ENCODE measurements at places on chromosomes 16 and 17.

- no peak for DNase-seq
Observed at GRCh38 chr16:13298666-13299065, 397.3 kb downstream of the SHISA9 start.

- DNase-seq: peak; percentile 53
Observed at GRCh38 chr17:17313350-17313991, 10.3 kb downstream of the NT5M start.

DNA sequence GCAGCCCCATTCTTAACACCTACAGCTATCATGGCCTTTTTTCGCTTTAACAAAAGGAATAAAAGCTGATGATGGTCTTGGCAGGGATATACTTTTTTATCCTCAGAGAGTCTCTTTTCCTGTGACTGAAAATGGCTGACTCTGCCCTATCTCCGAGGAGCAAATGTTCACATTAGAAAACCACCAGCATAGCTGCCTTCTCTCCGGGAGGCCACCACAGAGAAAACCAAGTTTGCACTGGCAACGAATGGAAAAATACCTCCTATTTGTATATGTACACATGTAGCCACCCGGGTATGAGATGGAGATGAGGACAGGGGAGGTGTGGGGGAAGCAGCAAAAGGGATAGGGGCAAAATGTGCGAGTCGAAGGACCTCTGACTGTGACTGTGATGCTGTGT, 88.2 kb downstream of the STX8 start:
- no peak for DNase-seq

DNA sequence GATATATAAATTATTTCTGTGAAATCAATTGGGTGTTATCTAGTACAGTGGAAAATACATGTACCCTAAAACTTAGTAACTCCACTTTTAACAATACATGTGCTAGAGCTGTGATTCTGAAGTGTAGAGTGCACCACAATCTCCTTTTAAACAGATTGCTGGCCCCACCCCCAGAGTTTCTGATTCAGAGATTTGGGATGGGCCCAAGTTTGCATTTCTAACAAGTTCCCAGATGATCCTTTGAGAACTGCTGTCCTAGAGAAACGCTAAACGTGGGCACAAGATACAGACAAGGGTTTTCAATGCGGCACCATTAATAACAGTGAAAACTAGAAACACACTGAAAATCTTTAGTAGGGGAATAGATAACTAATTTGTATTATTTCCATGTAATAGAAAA, 49.2 kb downstream of the NXPH3 start:
- DNase-seq: no peak

DNA sequence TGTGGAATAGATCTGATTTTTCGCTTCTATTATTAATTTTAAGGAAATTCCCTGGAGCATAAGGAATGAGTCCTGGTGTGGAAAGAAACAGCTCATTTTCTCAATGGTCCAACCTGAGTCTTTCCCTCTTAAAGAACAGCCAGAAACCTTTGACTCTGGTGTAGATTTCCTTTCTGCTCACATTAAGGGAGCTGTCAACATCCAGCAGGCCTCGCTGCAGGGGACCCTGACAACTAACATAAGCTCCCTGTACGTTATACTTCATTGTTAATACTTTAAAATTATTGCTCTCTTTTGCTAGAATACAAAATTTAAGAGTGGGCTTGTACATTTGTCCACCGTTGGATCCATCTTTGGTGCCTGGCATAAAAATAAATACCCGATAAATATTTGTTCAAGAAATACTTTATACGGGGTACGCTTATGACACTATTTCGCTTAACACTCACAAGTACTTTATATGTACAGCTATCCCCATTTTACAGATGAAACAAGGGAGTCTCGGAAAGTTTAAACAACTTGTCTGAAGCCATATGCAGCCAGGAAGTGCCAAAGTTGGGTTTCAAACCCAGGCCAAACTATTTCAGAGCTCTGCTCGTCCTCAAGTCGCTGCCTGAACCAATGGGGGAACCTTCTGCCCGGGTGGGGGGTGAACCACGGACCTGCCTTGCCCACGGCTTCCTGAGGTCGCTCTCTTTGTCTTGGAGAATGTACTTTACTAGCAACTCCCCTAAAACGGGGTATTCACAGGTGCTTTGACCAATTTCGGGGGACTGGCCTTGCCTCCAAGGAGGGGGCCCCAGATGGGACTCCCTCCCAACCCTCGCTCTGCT, 611 bp downstream of the SMARCE1 start:
- DNase-seq: no peak

DNA sequence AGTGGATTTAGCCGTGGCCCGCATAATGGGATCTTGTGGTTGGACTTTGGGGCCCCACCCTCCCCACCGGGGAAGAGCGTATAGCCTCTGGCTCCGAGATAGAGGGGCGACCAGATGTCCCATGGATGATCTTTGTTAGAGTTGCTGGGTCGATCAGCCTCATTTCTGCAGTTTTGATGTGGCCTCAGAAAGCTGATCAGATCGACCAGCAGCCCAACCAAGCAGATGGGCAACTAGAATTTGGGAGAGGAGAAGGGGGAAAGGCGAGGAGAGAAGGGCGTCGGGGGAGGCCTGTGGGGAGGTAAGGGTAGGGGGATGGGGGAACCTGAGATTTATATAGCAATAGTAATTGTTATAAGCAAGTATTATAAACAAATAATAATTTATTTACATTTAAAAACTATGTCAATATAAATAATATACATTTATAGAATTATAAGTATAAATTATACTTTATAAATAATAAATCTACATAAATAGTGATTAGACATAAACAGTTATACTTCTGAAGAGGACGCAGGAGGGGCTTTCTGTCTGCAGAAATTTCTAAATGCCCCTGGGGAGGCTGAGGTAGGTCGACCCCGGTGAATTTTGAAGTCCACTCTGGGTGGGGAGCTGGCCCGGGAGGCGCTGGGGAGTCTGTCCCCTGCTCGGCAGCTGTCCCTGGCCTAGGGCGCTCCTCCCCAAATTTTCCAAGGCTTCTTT, 136.3 kb downstream of the KCNJ12 start:
- DNase-seq: no peak

DNA sequence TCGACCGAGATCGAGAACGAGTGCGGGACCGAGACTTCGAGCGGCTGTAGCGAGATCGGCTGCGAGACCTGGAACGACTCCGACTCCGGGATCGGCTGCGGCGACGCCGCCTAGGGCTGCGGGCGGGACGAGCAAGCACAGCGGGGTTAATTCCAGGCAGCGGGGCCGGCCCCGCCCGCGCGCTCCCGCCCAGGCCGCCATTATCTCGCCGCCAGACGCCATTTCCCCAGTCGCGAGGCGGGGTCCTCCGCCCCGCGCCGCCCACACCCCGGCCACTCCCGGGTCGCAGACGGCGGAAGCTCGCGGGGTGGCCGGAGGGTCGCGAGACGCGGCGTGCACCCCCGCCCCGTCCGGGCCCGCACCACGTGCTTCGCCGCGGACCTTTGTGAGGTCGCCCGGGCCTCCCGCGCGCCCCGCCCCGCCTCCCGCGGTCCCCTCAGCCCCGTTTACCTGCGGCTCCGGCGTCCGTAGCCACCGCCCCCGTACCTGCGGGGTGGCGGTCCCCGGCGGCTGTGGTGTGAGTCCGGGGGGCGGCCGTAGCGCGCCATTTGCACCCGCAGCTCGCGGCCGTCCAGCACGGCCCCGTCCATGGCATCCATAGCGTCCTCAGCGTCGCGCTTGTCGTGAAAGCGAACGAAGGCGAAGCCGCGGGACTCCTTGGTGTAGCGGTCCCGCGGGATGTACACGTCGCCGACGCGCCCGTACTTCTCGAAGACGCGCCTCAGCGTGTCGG, 616 bp downstream of the SRSF2 start:
- DNase-seq: no peak

DNA sequence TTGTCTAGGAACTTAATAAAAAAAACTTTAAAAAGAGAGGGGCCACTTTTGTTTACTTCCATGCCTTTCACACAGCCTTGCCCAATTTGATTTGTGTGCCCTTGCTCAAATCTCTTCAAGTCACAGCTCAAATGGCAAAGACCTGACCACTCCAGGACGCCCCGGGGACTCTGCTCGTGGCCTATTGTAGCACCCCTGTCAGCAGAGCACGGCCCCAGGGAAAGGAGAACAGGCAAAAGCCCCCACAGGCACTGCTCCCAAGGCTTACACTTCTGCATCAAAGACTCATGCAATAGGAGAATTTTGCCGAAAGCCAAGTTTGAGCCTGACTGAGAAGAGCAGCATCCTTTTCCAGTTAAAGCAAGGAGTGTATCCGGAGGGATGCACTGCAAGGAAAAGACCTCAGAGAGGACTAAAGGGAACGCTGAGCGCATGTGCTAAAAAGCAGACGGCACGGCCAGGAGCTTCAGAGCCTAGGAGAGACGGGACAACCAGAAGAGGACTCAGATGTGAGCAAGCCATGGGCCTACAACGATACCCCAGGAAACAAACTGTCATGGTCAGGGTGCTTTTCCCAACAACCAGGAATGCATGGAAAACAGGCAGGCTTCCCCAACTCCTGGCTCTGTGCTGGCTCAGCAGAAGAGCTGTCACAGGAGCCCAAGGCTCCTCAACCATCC, 8.2 kb downstream of the CREBBP start:
- DNase-seq: no peak

DNA sequence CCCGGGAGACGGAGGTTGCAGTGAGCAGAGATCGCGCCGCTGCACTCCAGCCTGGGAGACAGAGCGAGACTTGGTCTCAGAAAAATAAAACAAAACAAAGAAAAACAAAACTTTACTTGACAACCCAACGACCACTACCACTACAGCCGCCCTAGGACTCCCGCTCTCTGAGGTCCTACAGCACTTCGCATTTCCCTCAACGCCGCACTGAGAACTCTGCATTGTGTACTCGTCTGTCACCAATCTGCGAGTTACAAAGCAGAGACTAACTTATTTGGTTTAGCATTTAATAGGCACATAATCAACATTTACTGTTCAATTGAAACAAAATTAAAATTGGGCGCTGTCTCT, 479 bp upstream of the ZNF207 start:
- no peak for DNase-seq

DNA sequence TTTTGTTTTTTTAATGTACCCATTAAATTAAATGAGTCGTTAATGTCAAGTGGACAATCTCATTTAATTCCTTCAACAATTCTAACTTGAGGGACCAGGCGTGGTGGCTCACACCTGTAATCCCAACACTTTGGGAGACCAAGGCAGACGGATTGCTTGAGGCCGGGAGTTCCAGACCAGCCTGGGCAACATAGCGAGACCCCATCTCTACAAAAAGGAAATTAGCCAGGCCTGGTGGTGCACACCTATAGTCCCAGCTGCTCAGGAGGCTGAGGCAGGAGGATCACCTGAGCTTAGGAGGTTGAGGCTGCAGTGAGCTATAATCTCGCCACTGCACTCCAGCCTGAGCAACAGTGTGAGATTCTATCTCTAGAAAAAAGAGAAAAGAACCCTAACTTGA, 20.7 kb upstream of the GSG1L start:
- DNase-seq: no peak

- DNase-seq: no peak
Observed at GRCh38 chr17:72004611-72005331, 116.0 kb upstream of the SOX9 start.

DNA sequence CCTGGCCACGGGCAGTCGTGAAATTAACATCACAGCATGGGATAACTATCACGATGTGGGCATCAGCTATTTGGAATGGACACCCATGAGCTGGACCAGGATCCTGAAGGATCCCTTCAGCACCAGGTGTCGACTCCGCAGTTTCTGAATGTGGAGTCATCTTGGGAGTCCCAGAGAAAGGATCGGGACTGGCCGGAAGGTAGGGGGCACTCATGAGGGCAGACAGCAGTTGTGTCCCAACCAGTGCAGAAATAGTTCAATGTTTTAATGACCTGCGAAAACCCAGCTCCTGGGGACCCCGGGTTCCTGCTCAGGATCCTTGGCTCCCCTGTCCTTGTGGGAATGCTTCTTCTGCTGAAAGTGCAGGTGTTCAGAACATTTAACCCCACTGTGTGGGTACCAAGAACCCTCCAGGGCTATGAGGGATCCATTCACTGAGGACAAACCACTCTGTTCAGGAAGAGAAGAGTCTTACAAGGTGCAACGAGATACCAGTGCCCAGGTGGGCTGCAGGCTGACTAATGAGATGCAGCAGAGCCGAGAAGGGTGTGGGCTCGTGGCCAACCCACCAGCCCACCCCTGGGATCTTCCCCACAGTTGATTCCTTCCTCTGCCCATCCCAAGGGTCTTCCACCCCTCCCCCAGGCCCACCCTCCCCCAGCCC, 154.8 kb downstream of the SALL1 start:
- DNase-seq: no peak

DNA sequence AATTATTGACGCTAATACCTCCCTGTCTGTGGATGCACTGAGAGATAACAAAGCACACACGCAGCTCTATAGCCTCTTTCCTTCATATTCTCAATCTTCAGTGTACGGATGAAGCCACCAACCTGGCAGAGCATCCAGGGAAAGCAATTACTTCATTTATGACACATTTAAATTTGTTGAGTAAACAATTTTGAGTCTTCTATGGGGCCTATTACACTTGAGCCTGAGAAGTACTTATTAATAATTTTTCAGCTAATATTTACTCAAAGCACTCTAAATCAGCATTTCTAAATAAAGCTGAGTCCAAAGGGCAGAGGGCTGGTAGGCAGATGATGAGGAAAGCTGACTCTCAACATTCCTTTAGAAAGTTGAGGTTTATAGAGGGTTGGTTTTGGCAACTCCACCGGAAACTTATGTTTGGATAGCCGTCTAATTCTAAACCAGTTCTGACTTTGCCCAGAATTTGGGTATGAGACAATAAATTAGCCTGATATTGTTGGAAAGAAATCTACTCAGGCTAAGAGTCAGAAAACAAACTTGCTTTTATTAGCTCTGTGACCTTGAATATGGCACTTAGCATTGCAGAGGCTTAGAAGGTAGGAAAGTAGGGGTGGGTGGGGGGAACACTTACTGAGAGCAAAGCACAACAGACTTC, 643.5 kb downstream of the CDH11 start:
- no peak for DNase-seq

DNA sequence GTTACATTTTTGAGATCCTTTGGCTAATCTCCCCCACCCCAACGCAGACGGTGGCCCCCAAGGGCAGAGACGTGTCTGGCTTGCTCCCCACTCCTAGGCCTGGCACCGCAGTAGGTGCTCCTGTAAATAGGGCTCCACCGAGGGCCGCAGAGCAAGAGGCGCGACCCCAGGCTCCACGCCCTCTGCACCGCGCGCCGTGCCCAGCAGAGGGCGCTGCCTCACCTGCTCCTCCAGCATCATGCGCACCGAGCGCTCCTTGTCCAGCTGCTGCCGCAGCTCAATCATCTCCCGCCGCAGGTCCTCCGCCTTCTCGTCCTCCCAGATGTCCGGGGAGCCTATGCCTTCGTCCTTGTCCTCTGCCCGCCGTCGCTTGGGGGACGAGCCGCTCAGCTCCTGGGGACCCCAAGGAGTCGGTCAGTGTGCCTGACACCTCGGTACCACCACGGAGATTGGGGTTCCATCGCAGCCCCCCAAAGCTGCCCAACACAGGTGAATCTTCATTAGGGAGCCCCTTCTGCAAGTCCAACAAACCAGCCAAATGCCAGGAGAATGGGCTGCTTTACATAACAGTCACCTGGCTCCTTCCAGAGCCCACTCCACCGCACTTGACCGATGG, 11.2 kb downstream of the TFAP4 start:
- DNase-seq: no peak

- no peak for DNase-seq
Observed at GRCh38 chr16:56986361-56986760, 3.0 kb upstream of the NLRC5 start.

- DNase-seq: no peak
Observed at GRCh38 chr16:4409081-4409932, 7.1 kb downstream of the CORO7 start.

GRCh38 chr17:74979408-74980146, 7.0 kb upstream of the HID1 start:
- no peak for DNase-seq

GRCh38 chr16:87918338-87918737, 18.0 kb downstream of the CA5A start:
- DNase-seq: no peak

GRCh38 chr17:2018716-2019510, 6.2 kb downstream of the RTN4RL1 start:
- DNase-seq: no peak

Measured in stimulated activated CD8-positive, alpha-beta memory T cell treated with anti-CD3 and anti-CD28 coated beads, Interleukin-15, amount 100 ng/mL, for 1 hour (primary cell).